ENCODE measurements at places on chromosomes 5 and 9.

GRCh38 chr9:63816751-63817621 lies 1468.0 kb downstream of the FOXD4L5 start:
- peak; percentile 81 for DNase-seq

GRCh38 chr5:5422819-5423515 lies 490 bp downstream of the ICE1 start:
- DNase-seq = peak; percentile 33

- DNase-seq = no peak
These were observed 4.9 kb downstream of the TIGD6 start for GRCh38 chr5:149995385-149996204.

- no peak for DNase-seq
These were observed 2.9 kb upstream of the ADGRV1 start for GRCh38 chr5:90555666-90556065.
